ENCODE measurements at places on chromosomes 13 and 19.

DNA sequence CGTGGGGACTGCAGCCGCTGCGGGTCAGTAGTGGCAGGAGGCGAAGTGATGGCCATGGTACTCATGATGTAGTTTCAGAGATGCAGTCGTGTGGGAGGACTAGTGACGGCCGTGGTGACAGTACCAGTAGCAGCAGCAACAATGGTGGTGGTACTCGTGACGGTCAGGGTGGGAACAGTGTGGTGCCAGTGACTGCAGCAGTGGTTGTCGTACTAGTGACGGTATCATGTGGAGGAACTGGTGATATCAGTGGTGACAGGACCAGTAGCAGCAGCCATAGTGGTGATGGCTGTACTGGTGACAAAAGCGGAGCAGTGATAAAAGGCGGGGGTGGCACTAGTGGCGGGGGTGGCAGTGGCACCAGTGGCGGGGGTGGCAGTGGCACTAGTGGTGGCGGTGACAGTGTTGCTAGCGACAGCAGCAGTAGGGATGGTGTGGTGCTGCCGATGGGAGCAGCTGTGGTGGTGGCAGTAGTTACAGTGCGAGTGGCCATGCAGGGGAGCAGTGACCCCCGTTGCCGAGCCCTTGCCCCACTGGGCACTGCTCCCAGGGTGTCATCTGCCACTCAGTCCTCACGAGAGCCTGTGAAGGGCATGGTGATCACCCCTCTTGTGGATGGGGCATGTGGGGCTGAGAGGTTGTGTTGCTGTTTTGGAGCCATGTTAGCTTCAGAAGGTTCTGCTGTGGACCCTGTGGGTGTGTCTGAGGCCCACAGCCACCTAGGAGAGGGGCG, 22.7 kb downstream of the ADPRHL1 start:
- no peak for DNase-seq

DNA sequence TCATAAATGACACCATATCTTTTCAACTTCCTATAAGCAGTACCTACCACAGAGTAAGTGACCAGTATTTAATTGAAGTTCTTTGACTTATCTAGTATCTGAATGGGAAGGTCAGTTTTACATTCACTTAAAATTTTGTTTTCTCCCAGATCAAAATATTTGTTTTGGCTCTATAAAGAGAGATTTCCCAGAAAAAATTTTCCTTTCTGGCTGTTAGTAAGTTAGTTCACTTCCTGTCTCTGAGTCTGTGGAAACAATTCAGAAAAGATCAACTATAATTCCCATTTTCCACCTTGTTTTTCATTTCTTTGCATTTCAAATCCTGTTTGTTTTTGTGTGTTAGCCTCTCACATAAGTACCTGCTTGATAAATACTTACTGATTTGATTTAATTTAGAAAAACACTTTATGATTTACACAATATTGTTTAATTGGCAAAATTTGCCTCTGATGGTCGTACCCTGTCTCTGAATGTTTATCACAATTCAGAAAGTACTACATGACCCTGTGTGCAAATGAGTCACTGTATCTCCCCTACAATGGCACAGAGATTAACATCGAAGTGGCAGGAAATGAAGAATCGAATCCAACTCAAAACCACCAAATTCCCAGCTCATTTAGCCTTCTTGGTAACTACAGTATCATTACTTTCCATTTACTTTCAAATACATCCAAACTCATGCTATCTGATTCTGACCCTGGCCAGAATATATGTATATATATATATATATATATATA, 15.4 kb upstream of the MED4 start:
- no peak for DNase-seq

DNA sequence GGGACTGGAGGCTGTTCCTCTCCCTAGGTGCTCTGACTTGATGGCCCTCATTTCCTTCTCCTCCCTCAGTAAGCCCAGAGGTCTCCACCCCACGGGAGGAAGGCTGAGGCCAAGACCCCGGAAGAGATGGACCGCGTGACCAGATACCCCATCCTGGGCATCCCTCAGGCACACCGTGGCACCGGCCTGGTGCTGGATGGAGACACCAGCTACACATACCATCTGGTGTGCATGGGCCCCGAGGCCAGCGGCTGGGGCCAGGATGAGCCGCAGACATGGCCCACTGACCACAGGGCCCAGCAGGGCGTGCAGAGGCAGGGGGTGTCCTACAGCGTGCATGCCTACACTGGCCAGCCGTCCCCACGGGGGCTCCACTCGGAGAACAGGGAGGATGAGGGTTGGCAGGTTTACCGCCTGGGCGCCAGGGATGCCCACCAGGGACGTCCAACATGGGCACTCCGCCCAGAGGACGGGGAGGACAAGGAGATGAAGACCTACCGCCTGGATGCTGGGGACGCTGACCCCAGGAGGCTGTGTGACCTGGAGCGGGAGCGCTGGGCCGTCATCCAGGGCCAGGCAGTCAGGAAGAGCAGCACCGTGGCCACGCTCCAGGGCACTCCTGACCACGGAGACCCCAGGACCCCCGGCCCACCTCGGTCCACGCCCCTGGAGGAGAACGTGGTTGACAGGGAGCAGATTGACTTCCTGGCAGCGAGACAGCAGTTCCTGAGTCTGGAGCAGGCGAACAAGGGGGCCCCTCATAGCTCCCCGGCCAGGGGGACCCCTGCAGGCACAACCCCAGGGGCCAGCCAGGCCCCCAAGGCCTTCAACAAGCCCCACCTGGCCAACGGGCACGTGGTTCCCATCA, 6.1 kb downstream of the MISP start:
- DNase-seq: no peak

GRCh38 chr13:29589234-29589633, 6.3 kb downstream of the SLC7A1 start:
- DNase-seq: no peak

DNA sequence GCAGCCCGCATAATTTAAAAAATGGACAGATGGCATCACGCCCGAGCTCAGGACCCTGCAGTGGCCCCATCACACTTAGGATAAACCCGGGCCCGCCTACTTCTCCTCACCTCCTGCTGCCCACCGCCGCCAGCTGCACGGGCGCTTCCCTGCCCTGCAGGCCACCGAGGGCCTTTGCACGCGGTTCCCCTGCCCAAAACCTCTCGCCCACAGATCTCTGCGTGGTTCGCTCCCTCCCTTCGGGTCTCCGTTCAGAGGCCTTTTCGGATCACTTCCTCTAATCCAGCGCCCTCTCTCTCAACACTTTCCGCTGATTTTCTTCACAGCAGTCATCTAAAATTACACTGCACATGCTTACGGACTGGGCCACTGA, 1.8 kb downstream of the SHISA7 start:
- DNase-seq: peak; percentile 68

DNA sequence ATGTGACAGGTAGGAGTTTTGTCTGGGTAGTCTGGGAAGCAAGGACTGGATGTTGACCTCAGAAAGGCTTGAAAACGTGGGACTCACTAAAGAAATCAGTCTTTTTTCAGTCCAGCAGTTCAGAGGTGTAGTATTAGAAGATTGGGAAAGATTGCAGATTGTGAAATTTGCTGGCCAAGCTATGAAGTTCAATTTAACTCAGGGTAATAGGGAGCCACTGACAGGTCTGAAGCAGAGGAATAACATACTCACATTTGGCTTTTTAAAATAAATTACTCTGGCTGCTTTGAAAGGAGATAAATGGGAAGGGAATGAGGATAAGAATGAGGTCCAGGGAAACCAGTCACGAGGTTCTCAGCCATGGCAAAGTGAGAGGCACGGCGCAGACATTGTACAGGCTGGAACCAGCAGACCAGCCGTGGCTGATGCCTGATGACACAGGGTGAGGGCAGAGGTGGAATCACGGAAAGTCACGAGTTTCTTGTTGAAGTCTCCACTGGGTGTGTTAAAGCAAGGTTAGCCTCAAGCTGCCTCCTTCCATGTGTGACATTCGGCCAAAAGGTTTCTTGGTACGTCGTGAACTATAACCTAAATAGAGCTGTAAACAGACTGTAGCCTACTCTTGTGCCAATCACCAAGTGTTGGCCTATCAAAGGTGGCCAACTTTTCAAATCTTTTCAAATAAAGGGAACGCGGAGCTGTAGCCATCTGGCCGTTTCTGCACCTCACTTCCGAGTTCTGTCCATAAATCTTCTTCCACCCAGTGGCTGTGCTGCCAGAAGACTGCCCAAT, 377.6 kb downstream of the IRS2 start:
- no peak for DNase-seq

DNA sequence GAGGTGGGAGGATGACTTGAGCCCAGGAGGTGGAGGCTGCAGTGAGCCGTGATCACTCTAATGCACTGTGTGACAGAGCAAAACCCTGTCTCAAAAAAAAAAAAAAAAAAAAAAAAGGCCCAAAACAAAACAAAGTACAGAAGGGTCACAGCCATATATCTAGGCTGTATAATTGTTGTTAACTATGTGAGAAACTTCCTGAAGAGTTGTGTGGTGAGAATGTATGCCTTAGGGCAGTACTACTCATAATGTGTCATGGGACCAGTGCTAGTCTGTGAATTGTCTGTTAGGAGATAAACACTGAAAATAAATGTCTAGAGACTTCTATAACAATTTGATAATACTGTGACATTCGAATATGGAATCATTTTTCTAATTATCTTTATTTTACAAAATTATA, 43.1 kb downstream of the PAN3 start:
- no peak for DNase-seq

DNA sequence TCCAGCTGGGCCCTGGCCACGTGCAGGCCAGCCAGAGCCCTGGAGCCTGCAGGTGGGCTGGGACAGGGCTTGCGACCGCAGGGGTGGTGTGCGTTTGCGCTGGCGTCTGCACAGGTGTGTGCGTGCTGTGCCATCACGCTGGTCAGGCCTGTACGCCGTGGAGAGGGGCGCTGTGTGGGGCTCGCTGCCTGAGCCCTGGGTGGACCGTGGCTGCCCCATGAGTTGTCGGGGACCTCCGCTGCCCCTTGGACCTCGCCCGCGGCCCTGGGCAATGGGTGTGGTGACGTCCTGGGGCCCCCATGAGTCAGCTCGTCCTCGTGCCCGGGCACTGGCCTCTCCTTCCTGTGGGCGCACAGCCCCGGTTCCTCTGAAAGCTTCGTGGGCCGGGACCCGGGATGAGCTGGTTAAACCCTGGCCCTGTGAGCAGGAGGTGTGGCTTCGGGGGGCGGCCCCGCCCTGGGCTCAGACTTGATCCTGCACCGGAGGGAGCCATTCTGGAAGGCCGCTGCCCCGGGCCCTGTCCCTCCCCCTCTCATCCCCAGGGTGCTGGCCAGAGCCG, 6.8 kb downstream of the CSNK1G2 start:
- DNase-seq: no peak

GRCh38 chr13:79742923-79743322, 262.0 kb downstream of the NDFIP2 start:
- DNase-seq: no peak

- no peak for DNase-seq
Observed at GRCh38 chr19:3798137-3798536, 12.0 kb upstream of the MATK start.

- no peak for DNase-seq
Observed at GRCh38 chr13:60047918-60048317, 115.8 kb downstream of the DIAPH3 start.
